NCI-H2081 treated with DMSO at 0.1 percent for 48 hours (cell line): ENCODE measurements at places on chromosomes 3 and 15.

DNA sequence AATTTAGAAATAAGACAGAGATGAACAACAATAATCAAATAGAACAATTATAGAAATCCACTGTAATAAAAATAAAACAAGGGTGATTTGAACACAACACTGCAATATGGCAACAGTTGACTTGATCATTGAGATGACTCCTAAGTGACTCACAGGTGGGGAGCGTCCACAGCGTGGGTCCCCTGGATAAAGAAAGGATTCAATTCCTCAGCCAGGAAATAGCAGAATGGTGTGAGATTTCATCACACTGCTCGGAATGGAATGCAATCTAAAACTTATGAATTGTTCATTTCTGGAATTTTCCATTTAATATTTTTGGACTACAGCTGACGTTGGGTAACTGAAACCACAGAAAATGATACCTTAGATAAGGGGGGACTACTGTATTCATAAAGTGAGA, 82.0 kb downstream of the CNTN3 start:
- no peak for DNase-seq

DNA sequence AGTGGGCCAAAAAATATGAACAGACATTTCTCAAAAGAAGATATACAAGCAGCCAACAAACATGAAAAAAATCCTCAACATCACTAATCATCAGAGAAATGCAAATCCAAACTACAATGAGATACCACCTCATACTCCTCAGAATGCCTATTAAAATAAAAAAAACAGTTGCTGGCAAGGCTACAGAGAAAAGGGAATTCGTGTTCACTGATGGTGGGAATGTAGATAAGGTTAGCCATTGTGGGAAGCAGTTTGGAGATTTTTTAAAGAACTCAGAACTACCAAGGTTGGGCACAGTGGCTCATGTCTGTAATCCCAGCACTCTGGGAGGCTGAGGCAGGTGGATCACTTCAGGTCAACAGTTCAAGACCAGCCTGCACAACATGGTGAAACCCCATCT, 27.8 kb upstream of the C15orf40 start:
- no peak for DNase-seq

DNA sequence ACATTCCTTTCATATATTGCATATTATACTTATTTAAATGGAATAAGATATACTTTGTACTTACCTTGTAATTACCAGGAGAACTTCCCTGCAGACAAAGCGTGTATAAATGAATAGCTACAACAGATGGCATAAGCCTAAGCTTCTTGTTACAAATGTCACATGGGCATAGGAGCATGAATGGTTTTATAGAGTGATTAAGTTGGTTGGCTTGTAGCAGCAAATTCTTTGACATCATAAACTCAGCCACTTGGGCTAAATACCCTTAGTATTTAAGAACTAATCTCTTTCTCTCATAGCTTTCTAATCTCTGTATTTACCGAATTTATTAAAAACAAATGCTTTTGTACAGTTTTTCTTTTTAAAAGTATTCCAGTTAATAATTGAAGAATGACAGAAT, at the start of gene UBAP1L:
Gene UBAP1L, minus strand, starts transcription at position 115 of the 400 bp plus-strand sequence. CDS start 8,985 bp downstream, outside the sequence.
- no peak for DNase-seq

GRCh38 chr15:56934269-56934668, 15.8 kb downstream of the TCF12 start:
- DNase-seq = no peak

DNA sequence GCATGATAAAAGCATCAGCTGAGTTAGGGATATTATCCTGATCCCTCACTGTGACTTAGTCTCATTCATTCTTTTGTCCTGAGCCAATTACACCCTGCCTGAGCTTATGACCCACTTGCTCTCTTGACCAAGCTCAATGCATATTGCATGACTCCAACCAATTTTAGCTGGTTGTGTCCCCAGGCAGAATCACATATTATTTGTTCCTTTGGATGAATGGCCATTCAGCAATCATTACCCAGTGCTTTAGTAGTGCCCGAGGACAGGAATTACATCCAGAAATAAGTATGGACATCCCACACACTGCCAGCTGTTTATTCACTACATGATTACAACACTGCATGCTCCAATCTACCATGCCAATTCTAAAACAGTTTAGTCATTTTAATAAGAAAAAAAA, 322.5 kb downstream of the ZBBX start:
- DNase-seq = peak; percentile 92

GRCh38 chr3:181722156-181722555, 10.4 kb downstream of the SOX2 start:
- no peak for DNase-seq

DNA sequence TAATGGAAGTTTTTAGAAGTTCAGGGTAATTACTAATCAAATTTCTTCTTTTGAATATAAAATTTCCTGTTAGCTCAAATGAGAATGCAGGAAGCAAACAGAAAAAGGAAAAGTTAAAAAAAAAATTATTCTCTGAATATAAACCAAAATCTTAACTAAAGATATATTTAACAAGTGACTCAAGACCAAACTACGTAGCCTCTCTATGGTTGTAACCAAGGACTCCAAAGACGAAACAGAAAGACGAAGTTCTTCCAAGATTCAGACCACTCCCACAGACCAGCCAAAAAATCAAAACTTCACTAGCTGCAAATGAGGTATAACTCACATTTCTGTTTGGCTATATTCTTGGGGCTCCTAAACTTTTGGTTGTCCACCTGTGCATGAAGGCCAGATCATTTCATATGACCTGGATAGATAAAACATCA, 846.5 kb upstream of the ALCAM start:
- DNase-seq = no peak

- DNase-seq = no peak
Measured at GRCh38 chr3:196868297-196868661, 559 bp downstream of the SENP5 start.

DNA sequence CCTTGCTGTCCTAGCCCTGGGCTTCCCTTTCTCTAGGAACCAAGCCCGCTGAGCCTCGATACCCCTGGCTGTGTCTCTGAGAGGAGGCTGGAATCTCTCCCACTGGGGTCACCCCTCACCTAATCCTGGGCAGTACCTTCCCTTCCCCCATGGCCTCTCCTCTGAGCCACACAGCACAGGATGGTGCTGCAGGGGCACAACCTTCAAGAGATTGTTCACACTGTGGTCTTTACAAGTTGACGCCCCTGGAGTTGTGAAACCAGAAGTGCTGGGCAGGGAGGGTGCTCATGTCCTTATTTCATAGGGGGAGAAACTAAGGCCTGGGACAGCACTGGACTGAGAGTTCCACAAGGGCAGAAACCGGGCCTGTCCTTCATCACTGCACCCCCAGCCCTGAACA, 70.9 kb upstream of the TMEM115 start:
- no peak for DNase-seq

DNA sequence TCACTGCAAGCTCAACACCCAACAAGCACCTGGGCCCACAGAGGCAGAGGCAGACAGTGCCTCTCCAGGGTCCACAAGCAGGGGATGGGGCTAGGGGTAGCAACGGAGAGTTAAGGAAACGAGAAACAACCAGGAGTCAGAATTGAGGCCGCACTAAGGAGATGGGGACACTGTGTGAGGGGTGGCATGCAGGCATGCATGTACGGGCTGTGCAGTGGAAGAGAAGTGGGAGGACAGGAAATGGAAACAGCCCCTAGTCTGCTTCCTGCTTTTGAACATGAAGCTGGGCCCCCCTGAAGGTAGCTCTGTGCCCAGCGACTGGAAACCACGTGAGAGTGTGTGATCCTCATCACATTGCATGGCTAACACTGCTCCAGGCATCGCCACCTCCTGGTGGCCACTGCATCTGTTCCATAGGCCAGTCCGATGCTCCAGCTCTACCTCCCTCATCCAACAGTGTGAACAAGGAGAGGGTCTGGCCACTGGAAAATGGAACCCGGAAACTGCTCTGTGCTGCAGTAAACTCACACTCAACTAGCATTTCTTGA, 44.0 kb downstream of the XXYLT1 start:
- DNase-seq = no peak

DNA sequence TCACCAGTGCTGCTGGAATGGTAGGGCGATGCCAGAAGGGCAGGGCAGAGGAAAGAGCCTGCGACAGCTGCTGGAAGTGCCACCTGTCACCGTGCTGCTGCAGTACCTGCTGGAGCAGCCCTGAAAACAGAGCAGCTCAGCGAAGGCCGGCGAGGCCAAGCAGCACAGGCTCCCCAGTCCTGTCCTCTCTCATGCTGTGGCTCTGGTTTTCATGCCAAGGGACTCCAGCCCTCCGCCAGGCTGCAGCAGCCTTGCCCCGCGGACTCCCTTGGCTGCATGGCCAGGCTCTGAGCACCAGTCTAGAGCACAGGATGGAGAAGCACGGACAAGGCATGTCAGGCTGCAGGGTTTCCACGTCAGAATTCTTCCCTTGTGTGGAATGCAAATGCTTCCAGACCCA, 43.9 kb downstream of the ADCY5 start:
- no peak for DNase-seq

GRCh38 chr3:31219131-31219843, 313.4 kb upstream of the STT3B start:
- no peak for DNase-seq
